Left cardiac atrium (tissue), 4 donors: ENCODE measurements at places on chromosomes 5 and 9.

GRCh38 chr5:178240341-178240741 lies 7.7 kb upstream of the PHYKPL start:
- DNase-seq, result no peak

DNA sequence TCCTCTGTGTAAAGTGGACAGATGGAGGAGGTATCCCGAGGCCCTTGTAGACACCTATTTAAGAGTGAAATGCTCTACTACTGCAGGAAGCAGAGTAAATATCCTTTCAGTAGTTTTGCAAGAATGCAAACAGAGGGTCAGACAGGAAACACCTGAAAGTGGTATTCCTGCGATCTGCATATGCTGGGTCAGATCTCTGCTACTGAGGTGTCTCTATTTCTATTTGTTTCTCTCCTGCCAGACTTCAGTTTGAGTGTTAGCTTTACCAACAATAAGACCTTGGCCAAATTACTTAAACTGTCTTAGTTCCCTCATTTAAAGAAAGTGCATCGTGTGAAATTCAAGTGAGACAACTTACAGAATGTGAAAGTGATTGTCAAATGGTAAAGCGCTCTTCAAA lies 47.6 kb downstream of the JAKMIP2 start:
- DNase-seq, result no peak

GRCh38 chr5:171542525-171543140 lies 123.2 kb downstream of the FGF18 start:
- no peak for DNase-seq

DNA sequence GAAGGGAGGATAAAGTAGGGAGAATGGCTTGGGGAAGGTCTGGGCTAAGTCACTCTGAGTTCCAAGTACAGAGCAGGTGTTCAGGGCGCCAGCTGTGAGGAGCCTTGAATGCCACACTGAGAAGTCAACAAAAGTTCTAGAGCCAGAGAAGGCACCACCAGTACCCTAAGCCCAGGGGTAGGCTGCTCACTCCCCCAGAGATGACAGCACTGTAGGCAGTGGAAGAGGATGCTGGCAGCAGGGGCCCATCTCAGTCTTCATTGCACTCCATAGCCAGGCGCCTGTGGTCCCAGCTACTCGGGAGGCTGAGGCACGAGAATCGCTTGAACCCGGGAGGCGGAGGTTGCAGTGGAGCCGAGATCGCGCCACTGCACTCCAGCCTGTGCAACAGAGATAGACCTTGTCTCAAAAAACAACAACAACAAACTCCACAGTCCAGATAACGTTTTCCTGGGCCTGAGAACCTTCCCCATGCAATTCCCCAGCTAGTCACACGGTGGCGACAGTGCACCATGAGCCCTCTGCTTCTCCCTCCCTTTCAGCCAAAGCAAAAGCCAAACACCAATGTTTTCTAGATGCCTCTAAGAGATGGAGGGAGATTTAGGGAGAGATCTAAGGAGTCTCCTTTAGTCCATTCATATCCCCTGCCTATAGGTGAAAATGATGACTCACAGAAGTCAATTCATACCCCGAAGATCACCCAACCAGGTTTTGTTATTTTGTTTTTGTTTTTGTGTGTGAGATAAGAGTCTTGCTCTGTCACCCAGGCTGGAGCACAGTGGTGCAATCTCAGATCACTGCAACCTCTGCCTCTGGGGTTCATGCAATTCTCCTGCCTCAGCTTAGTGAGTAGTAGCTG lies 19.8 kb upstream of the NSD1 start:
- peak; percentile 59 for DNase-seq

DNA sequence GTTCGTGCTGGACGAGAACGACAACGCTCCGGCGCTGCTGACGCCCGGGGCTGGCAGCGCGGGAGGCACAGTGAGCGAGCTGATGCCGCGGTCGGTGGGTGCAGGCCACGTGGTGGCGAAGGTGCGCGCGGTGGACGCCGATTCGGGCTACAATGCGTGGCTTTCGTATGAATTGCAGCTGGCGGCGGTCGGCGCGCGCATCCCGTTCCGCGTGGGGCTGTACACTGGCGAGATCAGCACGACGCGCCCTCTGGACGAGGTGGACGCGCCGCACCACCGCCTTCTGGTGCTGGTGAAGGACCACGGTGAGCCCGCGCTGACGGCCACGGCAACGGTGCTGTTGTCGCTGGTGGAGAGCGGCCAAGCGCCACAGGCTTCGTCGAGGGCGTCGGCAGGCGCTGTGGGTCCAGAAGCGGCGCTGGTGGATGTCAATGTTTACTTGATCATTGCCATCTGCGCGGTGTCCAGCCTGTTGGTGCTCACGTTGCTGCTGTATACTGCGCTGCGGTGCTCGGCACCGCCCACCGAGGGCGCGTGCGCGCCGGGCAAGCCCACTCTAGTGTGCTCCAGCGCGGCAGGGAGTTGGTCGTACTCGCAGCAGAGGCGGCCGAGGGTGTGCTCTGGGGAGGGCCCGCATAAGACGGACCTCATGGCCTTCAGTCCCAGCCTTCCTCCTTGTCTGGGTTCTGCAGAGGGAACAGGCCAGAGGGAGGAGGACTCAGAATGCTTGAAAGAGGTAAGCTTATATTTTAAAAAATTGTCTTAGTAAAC lies 2.2 kb downstream of the PCDHA13 start:
- no peak for DNase-seq

GRCh38 chr5:35247648-35248034 lies 17.4 kb upstream of the PRLR start:
- no peak for DNase-seq

- DNase-seq, result peak; percentile 27
Observed at GRCh38 chr5:991472-992267, 16.9 kb upstream of the NKD2 start.
